Stimulated activated CD4-positive, alpha-beta T cell treated with anti-CD3 and anti-CD28 coated beads, Interleukin-15, amount 100 ng/mL, for 1 hour (primary cell): ENCODE measurements at places on chromosomes 5 and 9.

- DNase-seq = no peak
These were observed 1.7 kb upstream of the CNTRL start for GRCh38 chr9:121073038-121073437.

- no peak for DNase-seq
These were observed 123.4 kb downstream of the NXNL2 start for GRCh38 chr9:88658311-88658822.

DNA sequence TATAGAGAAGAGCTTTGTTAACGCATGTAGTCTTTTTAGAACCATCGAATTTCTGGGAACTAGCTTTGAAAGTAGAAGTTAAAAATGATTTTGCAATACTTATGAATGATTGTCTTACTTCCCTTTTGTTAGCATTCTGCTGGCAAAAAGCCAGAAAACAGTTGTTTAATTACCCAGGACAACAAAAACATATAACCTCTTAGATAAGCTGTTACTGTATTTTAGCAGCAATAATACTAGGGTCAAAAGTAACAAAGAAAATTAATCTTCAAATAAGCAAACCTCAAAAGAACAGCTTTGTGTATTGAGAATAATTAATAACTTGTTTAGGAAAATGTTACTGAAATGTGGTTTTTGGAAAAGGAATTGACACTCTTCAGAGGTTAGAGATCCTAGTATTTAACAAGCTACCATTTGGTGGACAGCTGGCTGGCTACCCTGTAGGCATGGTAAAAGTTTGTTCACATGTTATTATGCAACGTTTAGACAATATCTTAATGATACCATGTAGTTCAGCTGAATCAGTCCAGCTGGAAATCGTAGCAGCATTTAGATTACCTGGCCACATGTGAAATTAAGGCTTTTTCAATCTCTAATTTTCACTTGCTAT, 3.8 kb downstream of the FGF10 start:
- DNase-seq = no peak

DNA sequence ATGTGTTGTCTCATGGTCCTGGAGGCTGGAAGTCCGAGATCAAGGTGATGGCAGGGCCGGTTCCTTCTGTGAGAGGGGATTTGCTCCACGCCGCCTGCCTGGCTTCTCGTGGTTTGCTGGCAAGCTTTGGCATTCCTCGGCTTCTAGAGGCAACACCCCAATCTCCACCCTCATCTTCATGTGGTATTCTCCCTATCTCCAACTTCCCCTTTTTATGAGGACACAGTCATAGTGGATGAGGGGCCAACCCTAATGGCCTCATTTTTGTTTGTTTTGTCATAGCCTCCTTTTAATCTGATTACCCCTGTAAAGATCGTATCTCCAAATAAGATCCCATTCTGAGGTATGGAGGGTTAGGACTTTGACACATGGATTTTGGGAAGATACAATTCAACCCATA, 41.7 kb upstream of the CLK4 start:
- DNase-seq = no peak

- no peak for DNase-seq
These were observed 151.8 kb upstream of the ADRA1B start for GRCh38 chr5:159764283-159765134.

DNA sequence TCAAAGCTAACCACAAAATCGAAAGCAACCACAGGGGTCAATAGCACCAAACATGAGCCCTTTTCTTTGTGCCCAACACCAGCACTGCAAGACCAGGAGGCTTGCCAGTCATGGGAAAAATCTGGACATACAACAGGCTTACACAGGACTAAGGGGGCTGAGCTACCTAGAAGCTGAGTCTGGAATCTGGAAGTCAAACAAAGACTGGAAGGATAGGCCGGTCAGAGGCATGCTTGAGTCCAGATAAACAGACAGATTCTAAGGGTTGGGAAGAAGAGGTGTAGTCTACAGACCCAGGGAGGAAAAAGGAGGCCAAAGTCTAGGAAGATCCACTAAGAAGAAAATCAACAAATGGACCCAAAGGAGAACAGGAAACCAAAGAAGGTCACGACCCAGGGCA, 73.3 kb downstream of the MYO10 start:
- no peak for DNase-seq

DNA sequence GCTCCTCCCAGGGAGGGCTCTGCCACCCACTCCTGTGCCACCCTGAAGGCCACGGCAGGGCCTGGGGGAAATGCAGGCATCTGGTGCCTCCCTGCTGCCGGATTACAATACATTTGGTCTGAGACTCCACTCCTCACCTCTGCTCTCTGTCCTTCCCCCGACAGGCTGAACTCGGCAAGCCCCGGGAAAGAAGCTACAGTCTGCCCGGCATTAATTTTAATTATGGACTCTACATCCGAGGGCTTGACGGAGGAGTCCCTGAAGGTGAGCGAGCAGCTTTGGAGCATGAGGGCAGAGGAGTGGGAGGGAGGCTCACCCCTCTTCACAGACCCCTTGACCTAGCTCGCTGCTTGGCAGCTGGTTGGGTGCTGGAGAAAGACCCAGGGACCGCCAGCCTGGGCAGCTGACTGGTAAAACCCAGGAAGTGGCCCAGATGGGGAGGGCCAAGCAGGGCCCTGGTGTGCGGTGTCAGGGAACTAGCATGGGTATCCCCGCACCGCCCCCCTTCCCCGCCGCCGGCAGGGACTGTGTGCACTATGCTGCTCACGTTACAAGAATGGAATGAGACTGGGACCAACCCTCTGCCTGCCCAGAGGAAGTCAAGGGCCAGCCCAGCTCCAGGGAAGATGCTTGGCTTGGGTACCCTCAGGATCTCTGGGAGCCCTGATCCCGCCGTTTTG, 83.7 kb upstream of the BARHL1 start:
- DNase-seq = no peak

DNA sequence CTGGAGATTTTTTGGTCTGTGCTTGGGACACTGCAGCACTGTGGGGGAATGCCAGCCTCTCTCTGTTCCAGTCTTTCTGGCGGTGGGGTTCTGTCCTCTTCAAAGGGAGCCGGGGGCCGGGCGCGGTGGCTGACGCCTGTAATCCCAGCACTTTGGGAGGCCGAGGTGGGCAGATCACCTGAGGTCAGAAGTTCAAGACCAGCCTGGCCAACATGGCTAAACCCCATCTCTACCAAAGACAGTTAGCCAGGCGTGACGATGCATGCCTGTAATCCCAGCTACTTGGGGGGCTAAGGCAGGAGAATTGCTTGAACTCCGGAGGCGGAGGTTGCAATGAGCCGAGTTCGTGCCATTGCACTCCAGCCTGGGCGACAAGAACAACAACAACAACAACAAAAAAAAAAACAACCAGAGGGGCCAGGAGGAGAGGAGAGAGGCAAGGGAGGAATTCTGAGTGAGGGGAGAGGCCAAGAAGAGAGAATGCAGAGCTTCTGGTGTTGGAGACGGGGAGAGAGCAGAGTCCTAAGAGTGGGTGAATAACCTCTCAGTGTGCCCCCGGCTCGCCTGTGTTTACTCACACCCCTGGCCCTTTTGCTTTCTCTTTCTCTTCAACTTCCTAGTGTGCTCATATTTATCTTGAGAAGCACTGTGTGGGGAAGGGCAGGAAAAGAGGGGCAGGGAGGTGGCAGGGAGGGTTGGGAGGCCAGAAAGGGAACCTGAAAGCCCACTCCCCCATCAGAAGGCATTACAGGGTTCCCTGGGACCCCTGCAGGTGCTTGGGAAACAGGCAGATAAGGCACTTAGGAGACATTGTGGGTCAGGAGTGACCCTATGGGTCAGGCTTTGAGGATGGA, 3.2 kb upstream of the SET start:
- peak; percentile 25 for DNase-seq

DNA sequence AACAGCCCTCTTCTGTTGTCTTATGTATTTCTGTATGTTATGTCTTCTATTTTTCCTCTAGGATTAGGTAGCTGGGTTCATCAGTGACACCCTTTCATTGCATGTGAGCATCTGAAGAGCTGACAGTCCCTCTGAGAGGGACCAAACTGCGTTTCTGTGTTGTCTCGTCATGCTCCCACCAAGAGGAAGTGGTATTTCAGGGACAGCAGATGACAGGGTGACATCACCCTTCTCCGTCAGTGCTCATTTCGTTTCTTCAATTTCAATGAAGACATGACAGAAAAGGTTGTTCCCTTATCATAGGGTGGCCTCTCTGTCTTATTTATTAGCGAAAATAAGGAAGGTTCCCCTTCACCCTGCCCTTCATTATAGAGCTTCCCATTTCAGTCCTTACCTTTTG, 225.9 kb upstream of the NR4A3 start:
- no peak for DNase-seq

DNA sequence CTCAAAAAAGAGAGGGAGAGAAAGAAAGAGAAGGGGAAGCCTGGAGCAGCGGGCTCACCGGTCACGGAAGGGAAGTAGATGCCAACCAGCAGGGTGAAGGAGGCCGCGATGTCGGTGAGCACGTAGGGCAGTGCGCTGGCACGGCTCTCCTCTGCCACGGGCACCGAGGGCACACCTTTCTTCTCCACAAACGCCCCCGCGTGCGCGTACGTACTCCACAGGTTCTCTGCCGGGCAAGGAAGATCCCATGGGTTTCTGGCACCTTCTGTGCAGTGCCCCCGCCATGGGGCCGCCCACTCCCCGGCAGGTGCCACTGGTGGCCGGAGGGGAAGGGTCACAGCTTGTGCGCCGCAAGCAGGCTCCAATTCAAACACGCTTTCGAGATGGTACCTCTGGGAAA, 30.3 kb downstream of the SLC12A7 start:
- no peak for DNase-seq

GRCh38 chr5:139593716-139594319, 32.7 kb downstream of the UBE2D2 start:
- no peak for DNase-seq

DNA sequence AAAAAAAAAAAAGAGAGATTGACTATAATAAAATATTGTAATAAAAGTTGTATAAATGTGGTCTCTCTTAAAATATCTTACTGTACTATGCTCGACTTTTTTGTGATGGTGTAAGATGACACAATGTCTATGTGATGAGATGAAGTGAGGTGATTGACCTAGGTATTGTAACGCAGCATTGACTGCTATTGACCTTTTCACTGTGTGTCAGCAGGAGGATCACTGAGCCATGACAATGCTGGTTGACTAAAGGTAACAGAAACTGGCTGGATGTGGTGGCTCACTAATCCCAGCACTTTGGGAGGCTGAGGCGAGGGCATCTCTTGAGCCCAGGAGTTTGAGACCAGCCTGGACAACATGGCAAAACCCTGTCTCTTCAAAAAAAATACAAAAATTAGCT, 78.6 kb upstream of the MYO10 start:
- no peak for DNase-seq

GRCh38 chr9:99828417-99829176, 6.9 kb downstream of the NR4A3 start:
- DNase-seq = no peak

DNA sequence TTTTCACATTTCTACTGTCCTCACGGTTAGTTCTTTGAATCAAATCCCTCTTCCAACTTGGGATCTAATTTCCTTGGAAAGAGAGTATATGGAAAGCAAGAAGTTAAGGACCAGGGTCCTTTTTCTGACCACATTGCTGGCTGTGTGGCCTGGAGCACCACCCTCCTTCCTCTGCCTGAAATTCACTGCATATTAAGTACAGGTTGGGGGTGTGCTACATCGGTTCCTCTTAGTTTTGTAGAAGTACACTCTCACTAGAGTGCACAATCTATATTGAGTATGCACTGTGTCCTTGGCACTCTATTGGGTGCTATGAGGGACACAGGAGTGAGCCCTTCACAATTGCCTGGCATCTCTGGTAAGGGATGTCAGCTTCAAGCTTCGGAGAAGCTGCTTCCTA, 53.8 kb upstream of the KLF9 start:
- DNase-seq = no peak

DNA sequence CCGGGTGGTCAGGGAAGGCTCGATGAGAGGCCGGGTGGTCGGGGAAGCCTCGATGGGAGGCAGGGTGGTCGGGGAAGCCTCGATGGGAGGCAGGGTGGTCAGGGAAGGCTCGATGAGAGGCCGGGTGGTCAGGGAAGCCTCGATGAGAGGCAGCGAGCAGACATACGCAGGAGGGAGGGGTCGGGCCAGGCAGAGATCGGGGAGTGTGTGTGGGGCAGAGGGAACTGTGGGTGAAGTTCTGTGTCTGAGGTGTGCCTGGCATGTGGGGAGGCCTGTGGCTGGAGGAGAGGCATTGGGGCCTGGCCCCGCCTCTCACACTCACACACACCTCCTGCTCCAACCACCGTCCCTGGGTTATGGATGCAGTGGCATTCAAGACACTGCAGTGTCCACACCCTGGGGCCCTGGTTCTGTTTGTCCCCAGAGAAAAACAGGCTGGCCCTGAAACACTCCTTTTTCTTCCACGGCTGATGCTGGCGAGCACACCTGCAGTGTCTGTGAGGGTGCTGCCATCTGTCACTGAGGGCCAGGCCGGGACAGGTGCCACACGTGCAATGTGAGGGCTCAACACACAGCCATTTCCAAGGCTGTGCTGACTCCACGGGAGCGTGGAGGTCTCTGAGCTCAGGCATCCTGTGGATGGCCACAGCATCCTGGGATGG, 6.5 kb upstream of the PLEKHG4B start:
- DNase-seq = no peak

- DNase-seq = no peak
These were observed 82.0 kb upstream of the PHF24 start for GRCh38 chr9:34876096-34876495.

DNA sequence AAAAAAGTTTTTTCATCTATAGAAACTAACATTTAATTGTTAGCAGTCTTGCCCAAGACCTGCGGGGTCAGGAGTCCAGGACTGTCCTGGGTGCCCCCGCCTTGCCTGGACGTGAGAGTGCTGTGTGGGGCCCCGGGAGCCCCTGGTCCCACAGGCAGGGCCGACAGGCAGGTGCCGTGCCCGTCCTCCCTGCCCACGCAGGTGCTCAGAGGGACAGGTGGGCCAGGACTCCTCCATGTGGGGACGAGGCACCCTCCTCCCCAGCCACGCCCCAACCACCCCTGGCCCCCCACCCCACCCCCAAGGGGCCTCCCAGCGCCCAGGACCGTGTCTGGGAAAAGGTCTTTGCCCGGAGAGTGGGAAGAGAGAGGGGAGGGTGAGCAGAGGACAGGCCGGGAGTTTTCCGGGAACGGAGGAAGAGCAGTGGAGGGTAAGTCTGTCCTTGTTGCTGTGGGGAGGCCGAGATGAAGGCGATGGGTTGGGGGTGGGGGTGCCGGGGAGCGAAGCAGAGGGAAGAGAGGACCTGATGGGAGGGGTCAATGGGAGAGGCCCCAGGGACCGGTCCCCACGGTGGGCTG, 2.7 kb upstream of the LCN12 start:
- no peak for DNase-seq

GRCh38 chr5:142982821-142983200, 212.6 kb downstream of the ARHGAP26 start:
- no peak for DNase-seq

GRCh38 chr5:107365320-107366109, 305.2 kb downstream of the EFNA5 start:
- no peak for DNase-seq

DNA sequence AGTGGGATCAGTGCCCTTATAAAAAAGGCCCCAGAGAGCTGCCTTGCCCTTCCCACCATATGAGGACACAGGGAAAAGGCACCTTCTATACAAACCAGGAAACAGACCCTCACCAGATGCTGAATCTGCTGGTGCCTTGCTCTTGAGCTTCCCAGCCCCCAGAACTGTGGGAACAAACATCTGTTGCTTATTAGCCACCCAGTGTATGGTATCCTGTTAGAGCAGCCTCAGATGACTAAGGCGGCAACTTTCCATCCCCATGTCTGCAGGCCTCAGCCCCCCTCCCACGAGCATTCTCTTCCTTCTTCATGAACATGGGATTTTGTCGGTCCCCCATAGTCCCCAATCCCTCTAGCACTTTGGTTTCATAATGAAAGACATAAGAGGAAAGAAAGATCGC, 202.5 kb upstream of the GAS1 start:
- DNase-seq = no peak

- DNase-seq = no peak
These were observed 206.3 kb downstream of the CSNK1G3 start for GRCh38 chr5:123718238-123718637.

- no peak for DNase-seq
These were observed 349.2 kb upstream of the MEF2C start for GRCh38 chr5:89232139-89232603.
